ENCODE measurements at places on chromosomes 6 and 20. TPM values are rescaled to one million over a fixed set of nuclear protein-coding genes. Genes with fewer than 3 reads are reported as not detected.

The ECT2L gene
- 0.54 TPM for total RNA-seq

The CGA gene
- not detected for total RNA-seq

The MAP3K4 gene
- 37.3 TPM for total RNA-seq

The ALDH5A1 gene
- total RNA-seq: 14.6 TPM

The SAMD10 gene
- total RNA-seq: 4.9 TPM

The NRN1 gene
- total RNA-seq: 2.1 TPM

The RAET1L gene
- 3.5 TPM for total RNA-seq

The IFNGR1 gene
- 24.6 TPM for total RNA-seq

The TNFRSF21 gene
- total RNA-seq: 20.2 TPM

The FAM83C gene
- 0.25 TPM for total RNA-seq

All from motor neuron (in vitro differentiated cells).